ENCODE measurements at places on chromosomes 1 and 21. TPM values are rescaled to one million over a fixed set of nuclear protein-coding genes. Genes with fewer than 3 reads are reported as not detected.

Gene E2F2
- total RNA-seq = 30.4 TPM

Gene NBPF6
- 0.40 TPM for total RNA-seq

Gene F3
- total RNA-seq = 0.07 TPM

Gene OR2L2
- 0.07 TPM for total RNA-seq

Gene RAVER2
- total RNA-seq = 0.44 TPM

Gene TEDDM1
- not detected for total RNA-seq

Gene ZFYVE9
- total RNA-seq = 4.3 TPM

Gene C1orf87
- total RNA-seq = not detected

Gene SLC30A2
- total RNA-seq = not detected
